ENCODE measurements at places on chromosomes 1 and 21.
A peak's percentile ranks its signal among the peaks of the same experiment; 100 is the strongest.

- no peak for DNase-seq
These were observed 29.7 kb upstream of the LDLRAP1 start for GRCh38 chr1:25513666-25514065.

- DNase-seq, result no peak
These were observed 168.0 kb downstream of the CACNA1E start for GRCh38 chr1:181651276-181651675.

DNA sequence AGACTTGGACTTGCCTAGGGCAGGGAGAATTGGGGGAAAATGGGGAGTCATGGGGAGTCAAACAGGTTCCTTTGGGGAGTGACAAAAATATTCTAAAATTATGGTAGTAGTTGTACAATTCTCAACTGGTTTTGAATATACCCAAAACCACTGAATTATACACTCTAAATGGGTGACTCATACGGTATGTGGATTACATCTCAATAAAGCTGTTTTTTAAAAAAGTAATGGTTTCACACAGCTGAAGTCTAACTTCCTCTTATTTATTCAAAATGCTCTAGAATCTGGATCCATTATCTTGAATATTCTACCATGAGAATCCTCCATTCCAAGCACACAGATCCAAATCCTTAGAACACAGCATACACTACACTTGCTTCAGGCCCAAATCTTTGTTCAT is 11.1 kb downstream of the EIF4G3 start:
- DNase-seq, result no peak

DNA sequence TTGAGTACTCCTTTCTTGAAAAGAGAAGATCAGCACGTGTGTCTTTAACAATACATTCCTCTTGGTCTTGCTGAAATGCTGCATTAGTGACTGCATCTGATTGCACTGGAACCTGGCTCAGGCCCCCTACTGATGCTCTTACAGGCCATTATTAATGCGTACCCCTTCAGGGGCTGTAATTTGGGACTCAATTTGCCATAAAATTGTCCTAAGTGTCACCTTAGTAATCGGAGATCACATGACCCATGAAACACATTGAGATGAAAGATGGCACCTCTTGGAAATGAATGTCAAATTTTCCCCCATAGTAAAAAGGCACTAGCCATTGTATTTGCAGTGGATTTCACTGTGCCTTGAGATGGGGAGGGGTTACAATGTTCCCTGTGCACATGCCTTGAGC is 563.3 kb downstream of the KIF26B start:
- DNase-seq, result no peak

- DNase-seq, result no peak
These were observed 11.7 kb upstream of the ZNF436 start for GRCh38 chr1:23381233-23381885.

DNA sequence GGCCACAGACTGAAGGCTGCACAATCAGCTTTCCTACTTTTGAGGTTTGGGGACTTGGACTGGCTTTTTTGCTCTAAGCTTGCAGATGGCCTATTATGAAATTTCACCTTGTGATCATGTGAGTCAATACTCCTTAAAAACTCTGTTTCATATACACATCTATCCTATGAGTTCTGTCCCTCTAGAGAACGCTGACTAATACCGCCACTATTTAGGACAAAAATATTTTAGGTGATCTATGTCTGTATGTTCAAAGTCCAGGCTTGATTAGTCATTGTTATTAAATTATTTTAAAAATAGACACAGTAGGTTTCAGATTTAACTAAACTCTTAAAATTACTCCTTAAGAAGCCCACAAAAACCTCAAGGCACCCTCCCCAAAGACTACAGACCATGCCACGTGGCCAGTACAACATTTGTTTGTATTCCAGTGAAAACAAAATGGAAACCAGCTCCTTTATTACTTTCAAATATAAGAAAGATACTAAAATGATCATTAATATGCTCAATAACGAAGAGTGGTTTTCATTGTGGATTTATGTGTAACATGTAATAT is 63.1 kb downstream of the TMPRSS15 start:
- no peak for DNase-seq

DNA sequence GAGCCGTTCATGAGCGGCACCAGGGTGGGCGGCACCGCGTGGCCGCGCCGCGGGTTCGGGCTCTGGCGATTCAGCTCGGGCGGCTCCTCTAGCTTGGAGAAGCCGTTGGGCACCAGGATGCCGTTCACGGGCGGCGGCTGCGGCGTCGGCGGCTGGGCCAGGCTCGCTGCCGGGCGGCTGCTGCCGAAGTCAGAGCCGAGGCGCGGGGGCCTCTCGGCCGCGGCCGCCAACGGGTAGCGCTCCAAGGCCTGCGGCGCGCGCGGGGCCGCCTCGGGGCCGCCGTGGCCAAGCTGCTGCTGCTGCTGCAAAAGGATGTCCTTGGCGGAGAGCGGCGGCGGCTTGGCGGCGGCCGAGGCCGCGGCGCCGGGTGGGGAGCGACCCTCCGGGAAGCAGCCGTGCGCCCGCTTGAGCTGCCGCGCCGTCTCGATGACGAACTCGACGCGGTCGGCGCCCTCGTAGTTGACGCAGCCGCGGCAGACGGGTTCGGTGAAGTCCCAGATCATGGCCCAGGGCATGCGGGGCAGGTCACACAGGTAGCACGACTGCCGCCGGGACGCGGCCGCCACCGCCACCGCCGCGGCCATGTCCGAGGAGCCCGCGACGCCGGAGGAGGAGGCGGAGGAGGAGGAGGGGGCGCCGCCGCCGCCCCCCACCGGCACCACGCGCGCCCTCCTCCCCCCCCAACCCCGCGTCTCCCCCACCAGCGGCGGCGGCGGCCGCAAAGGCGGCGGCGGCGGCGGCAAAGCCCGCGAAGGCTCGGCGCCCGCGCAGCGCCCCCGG is 877 bp downstream of the IRF2BP2 start:
- DNase-seq, result peak; percentile 76

DNA sequence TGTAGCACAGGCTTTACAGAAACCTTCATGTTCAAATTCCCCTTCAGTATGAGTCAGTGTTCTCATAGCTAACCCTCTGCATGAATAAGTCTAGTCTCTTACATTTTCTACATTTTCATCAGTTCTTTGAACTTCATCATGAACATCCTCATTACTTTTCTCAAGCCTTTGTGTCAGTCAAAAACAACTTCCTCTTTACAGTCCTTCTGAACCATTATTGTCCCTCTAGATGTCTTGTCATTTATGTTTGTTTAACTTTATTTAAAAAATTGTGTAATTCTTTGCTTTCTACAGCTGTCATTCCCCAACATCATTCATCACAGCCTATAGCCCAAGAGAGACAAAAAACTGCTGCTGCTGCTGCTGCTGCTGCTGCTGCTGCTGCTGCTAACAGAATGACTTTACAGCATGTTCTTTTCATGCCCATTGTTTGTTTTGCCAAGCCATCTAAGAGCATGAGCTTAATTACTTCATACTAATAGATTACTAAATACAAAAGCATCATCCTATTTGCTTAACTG is 133.1 kb downstream of the LRRC40 start:
- DNase-seq, result no peak

GRCh38 chr1:238334170-238334569 is 443.4 kb upstream of the ZP4 start:
- no peak for DNase-seq

DNA sequence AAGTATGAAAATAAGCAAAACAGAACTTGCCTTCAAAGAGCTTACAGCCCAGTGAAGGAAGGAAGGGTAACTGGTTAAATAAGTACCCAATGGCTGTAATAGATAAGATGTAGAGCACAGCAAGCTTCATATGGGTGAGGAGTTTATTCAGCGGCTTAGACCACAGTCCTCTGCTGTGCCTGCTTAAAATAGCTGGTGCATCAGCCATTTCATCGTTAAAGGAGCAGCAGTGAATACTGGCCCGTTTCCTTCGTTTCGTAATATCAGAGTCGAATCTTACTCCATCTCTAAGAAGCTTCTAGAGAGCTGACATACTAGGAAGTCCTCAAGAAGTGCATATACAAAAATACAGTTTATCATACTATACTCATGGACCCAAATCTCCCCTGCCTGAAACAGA is 286.5 kb downstream of the NFIA start:
- DNase-seq, result no peak

DNA sequence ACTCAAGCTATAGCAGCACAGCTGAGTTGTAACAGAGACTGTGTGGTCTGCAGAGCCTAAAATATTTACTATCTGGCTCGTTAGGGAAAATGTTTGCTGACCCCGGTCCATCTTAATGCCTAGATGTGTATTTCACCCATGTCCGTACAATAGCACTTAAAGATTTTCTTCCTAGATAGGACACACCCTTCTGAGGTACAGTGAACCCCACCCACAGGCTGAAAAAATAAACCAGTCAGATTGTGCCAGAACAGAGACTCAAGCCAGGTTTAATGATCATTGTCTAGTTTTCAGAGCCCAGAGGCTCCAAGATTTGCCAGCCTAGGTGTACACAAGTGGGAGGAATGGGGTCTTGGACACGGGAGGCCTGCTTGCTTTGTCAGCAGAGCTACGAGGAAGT is 5.6 kb downstream of the AMIGO1 start:
- DNase-seq, result no peak
